ENCODE measurements at places on chromosomes 3 and 15.

DNA sequence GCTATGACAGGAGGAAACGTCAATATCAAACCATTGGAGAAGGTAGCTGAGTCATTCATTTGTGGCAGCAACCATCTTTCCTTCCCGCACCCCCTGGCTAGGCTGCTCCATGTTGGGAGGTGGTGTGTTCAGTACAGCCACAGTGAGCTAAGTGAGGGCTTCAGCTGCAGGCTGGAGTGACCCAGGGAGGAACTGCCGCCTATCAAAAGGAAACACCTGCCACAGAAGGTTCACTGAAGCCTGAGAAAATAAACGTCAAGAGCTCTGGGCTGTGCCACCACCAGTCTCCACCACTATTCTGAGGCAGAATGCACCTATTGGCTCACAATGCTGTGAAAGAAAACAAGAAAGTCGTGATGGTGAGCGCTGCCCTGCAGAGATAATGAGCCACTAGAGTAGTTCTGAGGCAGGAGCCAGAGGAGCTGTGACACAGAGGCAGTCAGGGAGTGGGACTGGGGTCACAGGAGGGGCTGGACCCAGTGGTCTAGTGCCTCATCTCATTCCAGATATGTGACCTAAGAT is 34.8 kb upstream of the CD47 start:
- no peak for DNase-seq

DNA sequence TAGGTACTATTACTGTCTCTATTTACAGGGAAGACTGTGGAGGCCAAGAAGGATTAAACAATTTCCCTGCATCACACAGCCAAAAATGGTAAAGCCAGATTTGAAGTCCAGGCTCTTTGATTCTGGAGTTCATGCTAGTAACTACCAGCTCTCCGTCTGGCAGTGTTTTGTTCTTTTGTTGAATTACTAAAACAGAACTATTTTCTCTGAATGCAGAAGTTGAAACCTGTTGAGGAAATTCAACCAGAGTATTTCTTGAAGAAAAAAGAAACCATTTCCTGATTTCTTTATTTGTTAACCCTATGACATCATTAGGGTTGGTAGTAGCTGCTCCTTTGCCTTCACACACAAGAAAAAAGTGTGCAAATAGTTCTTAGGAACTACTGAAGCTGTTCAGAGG is 34.3 kb downstream of the CRTC3 start:
- DNase-seq, result no peak

- no peak for DNase-seq
Measured at GRCh38 chr3:139547666-139548065, 8.1 kb upstream of the RBP1 start.

GRCh38 chr3:118587037-118587741 is 447.5 kb downstream of the IGSF11 start:
- DNase-seq, result no peak

GRCh38 chr3:113948015-113948917 is 453 bp downstream of the ZDHHC23 start:
- DNase-seq, result no peak

Data from fibroblast of mammary gland (primary cell).